ENCODE measurements at places on chromosomes 7 and 10.

DNA sequence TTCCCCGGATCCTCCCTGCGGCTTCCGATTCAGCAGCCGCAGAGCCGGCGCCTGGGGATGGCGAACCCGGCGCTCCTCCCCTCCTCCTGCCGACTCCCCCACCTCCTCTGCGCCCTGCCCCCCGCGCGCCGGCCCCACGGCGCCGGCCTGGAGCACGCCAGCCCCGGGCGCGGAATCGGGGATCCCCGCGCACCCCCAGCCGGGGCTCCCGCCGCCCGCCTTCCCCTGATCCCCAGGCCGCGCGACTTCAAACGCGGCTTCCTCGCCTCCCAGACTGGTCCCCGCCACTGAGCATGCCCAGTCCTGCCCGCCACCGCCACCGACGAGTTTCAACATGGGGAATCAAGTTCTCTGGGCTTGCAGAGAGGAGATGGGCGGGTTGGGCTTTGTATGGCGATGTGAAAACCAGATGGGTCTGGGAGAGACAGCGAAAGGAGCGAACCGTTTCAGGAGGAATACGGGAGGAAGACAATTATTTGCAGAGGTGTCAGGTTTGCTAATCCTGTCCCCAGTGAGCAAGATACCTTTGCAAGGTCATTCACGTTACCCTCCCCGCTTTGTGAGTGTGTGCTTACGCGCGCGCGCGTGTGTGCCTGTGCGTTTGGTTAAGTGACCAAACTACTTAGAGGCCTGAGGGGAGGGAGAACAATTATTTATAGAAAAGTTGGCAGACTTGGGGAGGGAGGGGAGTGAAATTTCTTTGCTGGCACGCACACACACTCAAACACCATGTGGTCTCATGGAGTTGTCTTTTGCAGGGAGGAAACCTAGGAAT lies at the start of gene PANK1:
Gene PANK1 (minus strand): TSS at position 276 of the 775 bp plus-strand sequence. CDS start 351 bp downstream, outside the sequence.
- DNase-seq = peak; percentile 51

DNA sequence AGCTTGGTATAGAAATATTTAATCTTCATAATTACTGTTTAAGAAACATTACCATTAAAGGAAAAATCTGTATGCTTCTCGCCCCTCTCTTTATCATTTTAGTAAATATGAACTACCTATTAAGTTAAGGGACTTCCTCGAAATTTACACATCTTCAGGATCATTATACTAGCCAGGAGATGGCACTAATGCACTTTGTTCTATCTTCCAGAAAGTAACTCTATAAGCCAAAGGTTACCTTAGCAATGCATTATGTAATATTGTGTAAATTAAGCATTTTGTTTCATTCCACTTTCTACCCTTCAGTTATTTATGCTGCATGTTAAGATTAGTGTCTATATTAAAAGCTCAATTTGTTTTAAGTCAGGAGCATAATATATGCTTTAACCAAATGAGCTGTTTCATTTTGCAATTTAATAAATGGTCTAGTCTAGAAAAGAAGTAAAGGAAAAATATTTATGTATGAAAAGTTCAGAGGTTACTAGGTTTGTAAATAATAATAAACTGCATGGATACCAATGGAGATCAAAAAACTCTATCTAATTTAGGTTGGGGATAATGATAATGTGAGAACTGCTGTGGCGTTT lies 128.5 kb downstream of the ANKRD7 start:
- DNase-seq = no peak

DNA sequence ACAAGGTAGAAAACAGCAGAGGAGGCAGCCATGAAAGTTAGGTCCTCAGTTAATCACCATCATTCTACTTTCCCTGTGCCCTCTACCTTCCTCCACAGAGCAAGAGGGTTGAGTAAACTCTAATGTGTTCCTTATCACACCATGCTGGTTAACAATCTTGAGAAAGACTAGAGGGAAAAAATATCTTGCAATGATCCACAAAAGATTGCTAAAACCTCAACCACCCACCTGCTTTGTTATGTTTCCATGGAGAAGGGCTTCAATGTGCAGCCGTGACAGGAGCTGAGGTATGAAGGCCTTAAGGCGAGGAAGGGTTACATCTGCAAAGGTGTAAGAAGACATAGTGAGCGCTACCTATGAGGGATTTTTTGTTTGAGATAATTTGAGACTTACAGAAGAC lies 103.9 kb downstream of the IDE start:
- DNase-seq = no peak

DNA sequence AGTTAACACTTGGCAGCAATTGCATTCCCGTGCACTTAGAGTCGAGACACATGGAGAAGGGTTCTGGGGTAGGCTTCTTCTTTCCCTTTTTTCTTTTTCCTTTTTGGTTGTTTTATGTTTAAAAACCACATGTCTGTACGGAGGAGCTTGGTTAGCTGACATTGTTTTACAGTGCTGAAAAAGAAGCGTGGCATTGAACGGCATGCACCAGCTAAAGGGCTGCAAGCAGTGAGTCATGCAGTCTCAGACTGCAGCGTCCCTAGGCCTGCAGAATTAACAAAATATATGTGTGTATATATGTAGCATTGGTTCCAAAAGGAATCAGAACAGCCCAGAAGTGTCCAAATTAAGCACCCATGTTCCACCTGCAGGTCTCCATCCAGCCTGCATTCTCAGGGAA lies 211.0 kb downstream of the TCF7L2 start:
- DNase-seq = no peak

- no peak for DNase-seq
These were observed 29.4 kb upstream of the MBL2 start for GRCh38 chr10:52801947-52802346.

DNA sequence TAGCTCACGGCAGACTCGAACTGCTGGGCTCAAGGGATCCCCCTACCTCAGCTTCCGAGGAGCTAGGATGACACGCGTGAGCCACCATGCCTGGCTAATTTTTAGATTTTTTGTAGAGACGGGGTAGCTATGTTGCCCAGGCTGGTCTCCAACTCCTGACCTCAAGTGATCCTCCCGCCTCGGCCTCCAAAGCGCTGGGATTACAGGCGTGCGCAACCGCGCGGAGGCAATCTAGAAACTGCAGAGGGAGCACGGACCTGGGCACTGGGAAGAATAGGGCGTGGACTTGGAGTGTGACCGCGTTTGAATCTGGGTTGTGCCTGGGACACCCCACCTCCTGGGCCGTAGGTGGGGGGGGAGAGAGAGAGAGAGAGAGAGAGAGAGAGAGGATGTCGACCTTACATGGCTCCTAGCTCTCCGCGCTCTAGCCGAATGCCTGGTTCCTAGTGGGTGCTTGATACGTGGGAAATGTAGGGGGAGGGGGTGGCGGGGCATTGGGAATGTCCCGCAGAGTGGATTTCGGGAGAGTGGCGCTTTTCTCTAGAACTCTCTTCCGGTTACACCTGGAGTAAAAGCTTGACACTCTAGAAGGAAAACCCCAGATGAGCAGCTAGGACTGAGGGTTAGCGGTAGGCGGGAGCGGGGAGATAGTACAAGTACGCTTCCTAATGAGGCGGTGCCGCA lies 1.2 kb upstream of the MAP3K8 start:
- DNase-seq = no peak

DNA sequence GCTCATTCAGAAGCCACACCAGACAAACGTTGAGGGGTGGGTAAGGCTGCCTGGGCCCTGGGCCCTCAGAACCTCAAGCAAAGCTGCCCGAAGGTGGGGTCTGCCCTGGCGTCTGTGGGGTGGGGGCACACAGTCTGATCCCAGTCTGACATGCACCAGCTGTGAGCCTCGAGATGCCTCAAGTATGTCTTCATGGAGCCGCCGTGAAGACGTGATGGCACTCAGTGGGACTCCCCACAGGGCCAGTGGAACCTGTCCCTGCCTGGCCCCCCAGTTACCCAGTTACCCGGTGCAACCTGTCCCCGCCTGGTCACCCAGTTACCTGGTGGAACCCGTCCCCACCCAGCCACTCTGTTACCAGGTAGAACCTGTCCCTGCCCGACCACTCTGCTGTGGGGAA lies 351.2 kb downstream of the PTPRN2 start:
- DNase-seq = no peak

DNA sequence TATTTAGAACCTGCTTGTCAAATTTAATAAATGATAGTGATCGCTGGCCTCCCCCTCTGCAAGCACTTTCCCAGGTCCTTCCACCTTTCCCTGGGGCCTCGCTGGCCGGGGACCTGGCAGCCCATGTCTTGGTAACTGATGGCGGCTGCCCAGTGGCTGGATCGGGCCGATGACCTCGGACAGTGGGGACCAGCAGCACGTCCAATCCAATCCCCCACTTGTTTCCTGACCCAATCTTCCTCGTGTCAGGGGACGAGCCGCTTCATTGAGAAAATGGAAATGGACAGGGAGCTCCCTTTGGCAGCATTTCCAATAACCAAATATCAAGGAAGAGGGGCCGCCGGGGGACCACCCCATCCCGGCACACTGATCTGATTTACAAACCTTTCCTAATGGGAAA lies 17.2 kb downstream of the EBF3 start:
- DNase-seq = no peak

DNA sequence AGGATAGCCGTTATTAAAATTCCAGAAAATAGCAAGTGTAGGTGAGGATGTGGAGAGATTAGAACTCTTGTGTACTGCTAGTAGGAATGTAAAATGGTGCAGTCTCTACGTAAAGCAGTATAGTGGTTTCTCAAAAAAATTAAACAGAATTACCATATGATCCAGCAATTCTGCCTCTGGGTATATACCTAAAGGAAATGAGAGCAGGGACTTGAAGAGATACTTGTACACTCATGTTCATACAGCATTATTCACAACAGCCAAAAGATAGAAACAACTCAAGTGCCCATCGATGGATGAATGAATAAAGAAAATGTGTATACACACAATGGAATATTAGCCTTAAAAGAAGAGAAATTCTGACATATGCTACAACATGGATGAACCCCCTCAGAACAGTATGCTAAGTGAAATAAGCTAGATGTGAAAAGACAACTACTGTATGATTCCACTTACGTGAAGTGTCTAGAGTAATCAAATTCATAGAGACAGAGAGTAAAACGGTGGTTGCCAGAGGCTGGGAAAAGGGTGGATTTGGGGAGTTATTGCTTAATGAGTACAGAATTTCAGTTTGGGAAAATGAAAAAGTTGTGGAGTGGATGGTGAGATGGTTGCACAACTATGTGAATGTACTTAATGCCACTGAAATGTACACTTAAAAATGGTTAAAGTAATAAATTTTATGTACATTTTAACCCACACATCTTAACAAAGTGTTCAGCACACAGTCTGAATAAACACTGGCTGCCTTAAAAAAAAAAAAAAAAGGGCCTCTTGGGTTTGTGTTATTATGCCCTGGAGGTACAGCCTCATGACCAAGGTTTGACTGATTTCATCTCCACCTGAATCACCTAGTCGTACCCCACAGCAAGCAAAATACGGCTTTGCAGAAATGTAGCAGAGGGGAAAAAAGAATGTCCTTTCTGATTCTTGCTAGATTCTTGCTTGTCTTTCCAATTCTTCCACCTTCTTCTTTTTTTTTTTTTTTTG lies 26.2 kb downstream of the BUB3 start:
- no peak for DNase-seq

DNA sequence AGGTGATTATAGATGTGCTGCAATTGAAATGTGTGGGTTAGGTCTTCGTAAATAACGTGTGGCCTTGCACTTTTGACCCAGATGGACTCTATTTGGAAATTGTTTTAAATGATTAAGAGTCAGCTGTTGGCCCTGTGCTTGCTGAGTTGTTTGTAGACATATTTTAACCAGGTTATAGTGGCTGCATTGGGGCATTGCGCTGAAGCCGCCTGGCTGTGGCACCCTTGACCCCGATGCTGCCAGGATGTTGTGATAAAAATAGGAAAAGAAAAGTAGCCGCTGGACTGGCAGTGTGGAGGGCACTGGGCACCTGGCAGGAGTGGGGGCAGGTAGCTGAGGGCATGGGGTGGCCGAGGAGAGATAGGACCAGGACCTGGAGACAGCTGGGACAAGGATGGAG lies 13.4 kb downstream of the LRRC27 start:
- no peak for DNase-seq

GRCh38 chr10:87991946-87992345 lies 128.5 kb downstream of the PTEN start:
- no peak for DNase-seq

DNA sequence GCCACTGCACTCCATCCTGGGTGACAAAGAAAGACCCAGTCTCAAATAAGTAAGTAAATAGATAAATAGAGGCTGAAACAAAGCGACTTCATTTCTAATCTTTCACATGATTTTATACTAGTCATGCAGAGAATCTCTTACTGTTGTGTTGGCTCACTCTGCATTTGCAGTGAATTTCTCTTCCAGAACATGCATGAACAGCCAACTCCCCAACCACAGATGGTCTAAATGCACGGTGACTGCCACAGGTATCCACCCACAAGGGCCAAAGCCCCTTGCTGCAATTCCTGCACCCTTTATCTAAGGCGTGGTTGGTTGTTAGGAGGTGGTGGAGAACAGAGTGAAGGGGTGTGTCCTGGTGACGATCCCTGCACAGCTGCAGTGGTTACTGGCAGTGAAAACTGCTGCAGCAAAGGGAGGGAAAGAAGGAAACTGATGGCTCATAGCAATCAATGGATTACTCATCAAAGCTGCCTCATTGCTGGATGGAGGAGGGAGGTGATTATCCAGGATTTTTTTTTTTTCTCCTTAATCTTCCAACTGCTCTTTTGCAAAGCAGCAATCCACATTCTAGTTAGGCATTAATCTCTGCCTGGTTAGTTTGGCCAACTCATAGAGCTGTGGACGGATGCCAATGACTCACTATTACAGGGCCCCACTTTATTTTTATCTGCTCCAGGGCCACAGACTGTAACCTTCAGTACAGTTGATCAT lies 50.6 kb downstream of the PRTFDC1 start:
- no peak for DNase-seq

DNA sequence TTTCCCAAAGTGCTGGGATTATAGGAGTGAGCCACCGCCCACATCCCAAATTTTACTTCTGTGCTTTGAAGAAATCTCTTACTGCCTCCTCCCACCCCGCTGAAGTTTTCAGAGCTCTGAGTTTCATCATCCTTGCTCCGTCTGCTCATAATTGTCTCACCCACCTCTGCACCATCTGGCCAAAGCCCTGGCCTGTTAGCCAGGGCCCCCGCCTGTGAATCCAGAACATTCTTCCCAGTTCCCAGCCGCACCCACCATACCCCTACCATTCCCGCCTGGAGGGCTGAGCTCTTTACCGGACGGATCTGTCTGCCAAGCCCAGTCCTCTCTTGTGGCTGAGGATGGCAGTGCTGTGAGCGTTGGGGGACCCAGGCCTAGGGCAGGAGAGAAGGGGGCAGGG lies 14.5 kb downstream of the SSC4D start:
- no peak for DNase-seq

- DNase-seq = no peak
These were observed 60.4 kb downstream of the KLRG2 start for GRCh38 chr7:139423091-139423490.

DNA sequence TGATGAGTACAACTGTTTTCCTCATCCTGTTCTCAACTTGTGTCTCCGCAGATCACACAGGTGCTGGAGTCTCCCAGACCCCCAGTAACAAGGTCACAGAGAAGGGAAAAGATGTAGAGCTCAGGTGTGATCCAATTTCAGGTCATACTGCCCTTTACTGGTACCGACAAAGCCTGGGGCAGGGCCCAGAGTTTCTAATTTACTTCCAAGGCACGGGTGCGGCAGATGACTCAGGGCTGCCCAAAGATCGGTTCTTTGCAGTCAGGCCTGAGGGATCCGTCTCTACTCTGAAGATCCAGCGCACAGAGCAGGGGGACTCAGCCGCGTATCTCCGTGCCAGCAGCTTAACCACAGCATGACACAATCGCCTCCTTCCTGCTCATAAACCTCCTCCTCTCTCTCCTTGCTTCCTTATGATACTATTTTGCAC lies 126.7 kb upstream of the PRSS58 start:
- no peak for DNase-seq
